Effector memory CD8-positive, alpha-beta T cell (primary cell): ENCODE measurements at places on chromosomes 6 and 20.

DNA sequence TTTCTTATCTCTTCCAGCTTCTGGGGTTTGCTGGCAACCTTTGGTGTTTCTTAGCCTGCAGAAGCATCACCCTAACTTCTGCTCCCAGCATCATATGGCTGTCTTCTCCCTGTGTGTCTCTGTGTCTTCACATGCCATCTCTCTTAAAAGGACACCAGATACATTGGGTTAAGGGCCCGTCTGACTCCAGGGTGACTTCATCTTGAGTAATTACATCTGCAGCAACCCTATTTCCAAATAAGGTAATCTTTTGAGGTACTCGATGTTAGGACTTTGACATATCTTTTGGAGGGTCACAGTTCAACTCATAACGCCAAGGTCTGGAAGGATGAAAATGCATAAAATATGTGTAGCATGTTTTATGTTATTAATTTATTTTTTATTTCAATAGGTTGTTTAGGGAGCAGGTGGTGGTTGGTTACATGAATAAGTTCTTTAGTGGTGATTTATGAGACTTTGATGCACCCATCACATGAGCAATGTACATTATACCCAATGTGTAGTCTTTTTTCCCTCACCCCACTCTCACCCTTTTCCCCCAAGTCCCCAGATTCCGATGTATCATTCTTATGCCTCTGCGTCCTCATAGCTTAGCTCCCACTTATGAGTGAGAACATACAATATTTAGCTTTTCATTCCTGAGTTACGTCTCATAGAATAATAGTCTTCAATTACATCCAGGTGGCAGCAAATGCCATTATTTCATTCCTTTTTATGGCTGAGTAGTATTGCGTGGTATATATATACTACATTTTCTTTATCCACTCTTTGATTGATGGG lies 131.1 kb downstream of the TBXT start:
- DNase-seq, result no peak

GRCh38 chr6:50966986-50967385 lies 148.3 kb downstream of the TFAP2B start:
- no peak for DNase-seq

DNA sequence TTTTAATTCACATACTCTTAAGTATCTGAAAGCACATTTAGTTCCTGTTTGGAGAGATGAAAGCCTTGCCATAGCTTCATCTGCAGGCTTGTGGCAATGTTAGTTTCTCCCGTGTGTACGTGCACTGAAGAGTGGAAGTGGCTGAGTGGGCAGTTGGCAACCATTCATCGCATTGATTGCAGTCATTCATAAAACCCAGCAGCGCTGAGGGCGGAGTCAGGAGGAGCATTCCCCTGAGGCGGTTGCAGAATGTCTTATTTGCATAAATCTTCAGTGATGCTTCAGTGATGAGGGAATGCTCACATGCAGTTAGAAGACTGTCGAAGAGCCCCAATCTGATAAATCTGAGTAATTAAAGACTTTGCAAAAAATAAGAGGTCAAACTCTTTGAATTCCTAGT lies 79.1 kb downstream of the RIMS1 start:
- no peak for DNase-seq

DNA sequence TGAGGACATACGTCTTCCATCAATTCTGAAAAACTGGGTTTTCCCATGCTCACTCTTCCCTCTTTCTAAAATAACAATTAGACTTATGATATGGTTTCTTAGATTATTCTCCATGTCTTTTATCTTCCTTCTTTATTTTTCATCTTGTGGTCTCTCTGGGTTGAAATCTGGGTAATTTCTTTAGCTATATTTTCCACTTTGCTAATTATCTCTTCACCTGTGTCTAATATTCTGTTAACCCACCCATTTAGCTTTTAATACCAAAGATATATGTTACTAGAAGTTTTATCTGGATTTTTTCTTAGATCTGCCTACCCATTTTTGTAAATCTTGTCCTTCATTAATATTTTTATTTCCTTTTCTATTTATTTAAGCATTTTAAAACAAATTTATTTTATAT lies 121.8 kb downstream of the TENT5A start:
- DNase-seq, result no peak

GRCh38 chr6:128641703-128642102 lies 121.3 kb upstream of the PTPRK start:
- DNase-seq, result no peak

GRCh38 chr6:39214846-39215639 lies 14.2 kb downstream of the KCNK5 start:
- DNase-seq, result no peak

DNA sequence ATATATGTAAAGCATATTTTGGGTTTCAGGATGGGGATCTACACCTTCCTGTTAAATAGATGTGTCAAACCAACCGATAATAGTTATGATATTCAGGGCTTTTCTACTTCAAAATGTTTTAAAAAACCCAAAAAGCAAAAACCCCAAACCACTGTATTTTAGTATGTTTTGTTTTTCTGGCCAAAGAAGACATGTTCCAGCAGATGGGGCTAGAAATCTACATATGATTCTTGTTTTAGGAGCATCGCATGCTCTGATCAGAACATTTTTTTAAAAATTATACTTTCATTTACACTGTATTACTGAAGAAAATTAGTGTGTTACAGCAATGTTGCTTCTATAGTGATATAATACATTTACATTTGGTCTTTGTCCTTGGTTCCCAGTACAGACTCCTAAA lies 11.0 kb downstream of the RMND1 start:
- no peak for DNase-seq
